ENCODE measurements at places on chromosomes 1 and 21. TPM values are rescaled to one million over a fixed set of nuclear protein-coding genes. Genes with fewer than 3 reads are reported as not detected.

The SPRR2A gene
- total RNA-seq = not detected

The CA14 gene
- not detected for total RNA-seq

The ATAD3C gene
- total RNA-seq = not detected

The FAM72B gene
- total RNA-seq = 1.6 TPM

The CD48 gene
- not detected for total RNA-seq

The OR2M3 gene
- not detected for total RNA-seq

The ASCL5 gene
- not detected for total RNA-seq

The TFF2 gene
- not detected for total RNA-seq

The NTRK1 gene
- total RNA-seq = not detected

The PLK3 gene
- 15.3 TPM for total RNA-seq

The PDZK1IP1 gene
- total RNA-seq = not detected

DNA sequence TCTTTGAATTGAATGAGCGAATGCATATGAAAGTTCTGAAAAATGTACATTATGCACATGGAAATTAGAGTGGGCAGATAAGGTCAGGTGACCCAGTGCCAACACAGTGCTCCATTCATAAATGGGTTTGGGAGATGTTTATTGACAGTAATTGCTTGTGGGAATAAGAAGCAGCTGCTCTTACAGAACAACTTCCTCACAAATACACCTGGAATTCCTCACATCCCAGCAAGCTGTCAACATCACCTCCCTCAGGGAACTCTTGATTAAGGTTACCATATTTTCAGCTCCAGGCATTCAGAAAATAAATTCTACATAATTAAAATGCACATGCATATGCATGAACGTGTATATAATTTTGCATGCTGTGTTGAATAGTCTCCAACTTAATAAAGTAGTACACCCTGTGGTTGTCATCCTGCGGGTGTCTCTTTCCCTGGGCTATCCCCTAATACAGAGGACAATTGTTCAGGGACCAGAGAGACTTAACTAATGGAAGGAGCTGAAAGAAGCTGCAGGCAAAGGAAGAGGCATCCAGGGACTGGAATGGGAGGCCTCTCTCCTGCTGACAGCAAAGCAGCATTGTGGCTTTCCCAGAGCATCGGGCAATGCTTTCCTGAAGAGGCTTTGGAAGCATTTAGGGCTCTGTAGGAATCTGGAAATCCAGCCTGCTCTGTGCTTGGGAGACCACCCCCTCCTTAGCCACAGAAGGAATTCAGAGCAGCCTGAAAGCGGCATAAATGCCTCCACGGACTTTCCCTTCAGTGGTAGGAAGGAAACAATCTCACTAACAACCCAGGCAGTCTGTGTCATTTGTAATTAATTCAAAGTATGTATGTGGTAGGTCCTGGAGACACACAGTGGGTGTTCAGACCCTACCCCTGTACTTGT lies 55.2 kb upstream of the GNG12 start:
- DNase-seq = peak; percentile 63

DNA sequence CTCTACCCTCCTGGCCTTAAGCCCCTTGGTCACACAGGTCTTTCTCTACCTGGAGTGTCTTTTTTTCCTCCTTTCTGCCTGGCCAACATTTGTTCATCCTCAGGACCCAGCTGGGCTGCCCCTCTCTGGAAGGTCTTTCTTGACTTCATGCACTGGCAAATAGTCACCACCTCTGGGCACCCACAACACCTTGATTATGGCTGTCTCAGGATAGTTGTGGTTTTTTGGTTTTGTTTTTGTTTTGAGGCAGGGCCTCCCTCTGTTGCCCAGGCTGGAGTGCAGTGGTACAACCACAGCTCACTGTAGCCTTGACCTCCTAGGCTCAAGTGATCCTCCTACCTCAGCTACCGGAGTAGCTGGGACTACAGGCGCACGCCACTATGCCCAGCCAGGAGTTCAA lies 10.8 kb downstream of the RPS6KA1 start:
- no peak for DNase-seq

- no peak for DNase-seq
Observed at GRCh38 chr1:145988773-145989172, 7.6 kb downstream of the TXNIP start.

DNA sequence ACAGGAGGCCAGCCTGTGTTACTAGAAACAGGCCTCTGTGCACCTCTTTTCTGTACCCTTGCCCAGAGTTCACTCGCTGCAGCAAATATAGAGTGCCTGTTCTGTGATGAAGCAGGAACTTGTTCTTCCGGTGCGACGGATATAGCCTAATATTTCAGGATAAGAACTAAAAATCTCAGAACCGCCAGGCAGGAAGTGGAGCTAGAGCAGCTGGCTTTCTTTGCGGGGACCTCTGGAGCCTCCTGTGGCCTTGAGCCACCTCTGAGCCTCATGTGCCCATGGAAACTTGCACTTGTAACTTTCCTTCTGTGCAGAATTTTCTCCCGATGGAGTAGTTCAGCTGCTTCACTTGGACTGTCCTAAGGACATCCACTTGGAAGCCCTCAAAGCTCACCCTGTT lies 44.5 kb upstream of the VAMP3 start:
- DNase-seq = no peak

DNA sequence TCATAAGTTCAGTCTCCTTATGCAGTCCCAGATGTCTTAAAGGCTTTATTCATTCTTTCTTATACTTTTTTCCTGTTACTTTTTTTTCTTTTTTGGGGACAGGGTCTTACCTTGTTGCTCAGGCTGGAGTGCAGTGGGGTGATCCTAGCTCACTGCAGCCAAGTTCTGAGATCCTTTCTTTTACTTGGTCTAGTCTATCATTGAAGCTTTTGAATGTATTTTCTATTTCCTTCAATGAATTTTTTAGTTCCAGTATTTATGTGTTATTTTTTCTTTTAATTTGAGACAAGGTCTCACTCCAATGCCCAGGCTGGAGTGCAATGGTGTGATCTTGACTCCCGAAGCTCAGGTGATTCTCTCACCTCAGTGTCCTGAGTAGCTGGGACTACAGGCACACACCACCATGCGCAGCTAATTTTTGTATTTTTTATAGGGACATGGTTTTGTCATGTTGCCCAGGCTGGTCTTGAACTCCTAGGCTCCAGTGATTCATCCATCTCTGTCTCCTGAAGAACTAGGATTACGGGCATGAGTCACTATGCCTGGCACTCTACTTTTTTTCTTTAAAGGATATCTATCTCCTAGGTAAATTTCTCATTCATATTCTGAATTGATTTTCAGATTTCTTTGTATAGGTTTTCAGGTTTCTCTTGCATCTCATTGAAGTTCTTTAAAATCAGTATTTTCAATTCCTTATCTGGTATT lies 26.1 kb upstream of the GTF2B start:
- DNase-seq = no peak

GRCh38 chr1:100404821-100405220 lies 52.5 kb downstream of the CDC14A start:
- peak; percentile 54 for DNase-seq

DNA sequence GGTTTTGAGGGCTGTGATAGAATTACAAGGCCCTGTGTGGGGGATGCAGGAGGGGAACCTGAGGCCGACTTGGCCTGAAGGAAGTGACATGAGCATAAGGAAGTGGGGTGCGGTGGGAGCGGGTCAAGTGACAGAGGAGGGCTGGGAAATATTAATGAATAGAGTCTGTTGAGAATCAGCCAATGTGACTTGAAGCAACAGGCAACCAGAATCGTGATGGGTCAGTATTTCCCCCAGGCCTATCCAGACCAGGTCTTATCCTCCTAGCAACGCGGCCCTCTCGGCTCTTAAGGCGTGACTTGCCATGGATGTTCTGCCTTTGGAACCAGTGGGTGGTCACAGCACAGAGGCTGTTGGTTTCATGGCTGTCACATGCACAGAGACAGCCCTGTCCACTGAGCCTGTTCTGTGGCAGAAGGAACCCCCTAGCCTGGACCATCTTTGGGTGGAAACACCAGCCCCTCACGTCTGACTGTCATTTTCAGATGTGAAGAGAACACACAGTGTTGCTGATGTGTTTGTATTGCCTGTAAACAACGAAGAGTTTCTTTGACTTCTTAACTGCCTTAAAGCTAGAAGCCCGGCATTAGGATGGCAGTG lies 468.8 kb downstream of the CAMTA1 start:
- DNase-seq = no peak

- peak; percentile 5 for DNase-seq
Observed at GRCh38 chr1:66831529-66832239, 30.6 kb upstream of the INSL5 start.

GRCh38 chr1:69648486-69648885 lies 80.8 kb downstream of the LRRC7 start:
- DNase-seq = peak; percentile 24

DNA sequence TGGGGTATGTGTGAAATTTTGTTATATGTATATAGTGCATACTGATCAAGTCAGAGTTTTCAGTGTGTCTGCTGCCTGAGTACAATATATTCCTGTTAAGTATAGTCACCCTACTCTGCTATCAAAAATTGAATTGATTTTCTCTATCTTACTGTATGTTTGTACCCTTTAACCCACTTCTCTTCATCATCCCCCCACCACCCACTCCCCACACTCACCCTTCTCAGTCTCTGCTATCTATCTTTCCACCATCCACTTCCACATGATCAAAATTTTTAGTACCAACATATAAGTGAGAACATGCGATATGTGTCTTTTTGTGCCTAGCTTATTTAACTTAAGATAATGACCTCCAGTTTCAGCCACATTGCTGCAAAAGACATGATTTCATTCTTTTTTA lies 4.2 kb downstream of the LY9 start:
- no peak for DNase-seq

DNA sequence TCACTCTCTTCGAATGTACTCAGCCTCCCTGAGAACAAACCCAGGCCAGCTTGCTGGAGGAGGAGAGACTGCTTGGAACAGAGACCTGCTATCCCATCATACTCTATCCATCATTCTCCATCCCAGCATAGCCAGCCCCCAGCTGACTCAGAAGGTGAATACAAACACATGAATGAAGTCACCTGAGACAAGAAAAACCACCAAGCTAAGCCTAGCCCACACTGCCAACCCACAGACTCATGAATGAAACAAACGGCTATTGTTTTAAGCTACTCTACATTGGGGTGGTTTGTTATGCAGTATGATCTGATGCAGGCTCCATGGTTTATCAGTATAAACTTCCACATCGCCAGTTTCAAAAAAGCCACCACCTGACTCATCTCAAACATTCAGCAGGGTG lies 395.6 kb downstream of the SETD4 start:
- peak; percentile 77 for DNase-seq

DNA sequence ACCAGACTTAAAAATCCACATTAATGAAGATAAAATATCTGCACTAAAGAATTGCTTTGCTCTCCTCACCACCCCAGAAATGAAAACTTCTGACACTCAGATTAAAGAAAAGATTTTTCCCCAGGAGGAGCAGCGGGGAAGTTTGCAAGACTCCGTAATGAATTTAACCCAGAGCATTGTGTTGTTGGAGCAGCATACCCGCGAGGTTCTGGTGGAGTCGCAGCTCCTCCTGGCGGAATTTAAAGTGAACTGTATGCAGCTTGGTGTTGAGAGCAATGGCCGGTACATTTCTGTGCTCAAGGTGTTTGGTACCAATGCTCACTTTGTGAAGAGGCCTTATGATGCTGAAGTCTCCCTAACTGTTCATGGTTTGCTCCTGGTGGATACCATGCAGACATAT lies 46.4 kb downstream of the VPS13D start:
- peak; percentile 51 for DNase-seq

GRCh38 chr1:66626261-66626660 lies 92.3 kb downstream of the SGIP1 start:
- no peak for DNase-seq

DNA sequence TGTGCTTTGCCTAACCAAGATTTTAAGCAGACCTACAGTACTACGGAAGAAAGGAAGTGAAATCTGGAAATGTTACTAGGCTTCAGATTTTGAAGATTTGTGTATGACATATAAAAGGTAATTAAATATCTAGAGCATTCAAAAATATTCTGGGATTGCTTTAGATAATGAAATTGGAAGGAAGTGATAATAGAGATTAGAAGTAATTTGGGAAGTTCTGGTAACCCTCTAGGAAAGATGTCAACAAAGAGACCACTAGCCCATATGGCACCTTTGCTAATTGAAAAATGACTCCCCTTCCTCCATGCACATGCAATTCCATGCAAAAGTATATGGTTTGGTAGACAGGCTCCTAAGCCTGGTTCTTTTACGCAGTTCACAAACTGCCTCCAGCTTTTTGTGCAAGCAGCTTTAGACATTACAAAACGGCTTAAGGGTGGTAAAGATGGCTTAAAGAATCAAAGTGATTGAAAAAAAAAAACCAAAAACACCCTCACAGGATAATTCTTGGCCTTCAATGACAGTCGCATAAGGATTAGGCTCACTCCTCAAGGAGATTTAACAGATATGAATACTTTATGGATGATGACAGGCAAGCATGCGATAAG lies 81.8 kb downstream of the LRRC7 start:
- DNase-seq = no peak

DNA sequence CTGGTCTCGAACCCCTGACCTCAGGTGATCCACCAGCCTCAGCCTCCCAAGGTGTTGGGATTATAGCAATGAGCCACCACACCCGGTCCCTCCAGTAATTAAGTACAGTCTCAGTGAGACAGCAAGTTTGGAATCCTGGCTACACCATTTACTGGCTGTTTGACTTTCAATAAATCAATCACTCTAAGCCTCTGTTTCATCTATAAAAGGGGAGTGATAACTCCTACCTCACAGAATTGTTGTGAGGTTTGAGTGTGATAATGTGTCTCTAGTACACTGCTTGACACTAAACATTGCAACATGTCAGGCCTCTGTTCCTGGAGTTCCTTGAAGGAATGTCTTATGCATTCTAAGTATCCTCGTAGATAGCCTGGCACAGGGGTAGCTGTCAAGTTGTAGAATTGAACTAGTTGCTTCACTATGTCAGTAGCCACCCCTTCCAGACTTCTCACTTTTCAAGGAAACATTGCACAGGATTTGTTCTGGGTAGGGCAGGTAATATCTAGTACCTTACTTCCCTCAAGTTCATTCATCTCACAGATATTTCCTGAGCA lies 12.4 kb downstream of the ENTREP3 start:
- no peak for DNase-seq

- DNase-seq = no peak
Observed at GRCh38 chr1:208324005-208324404, 79.8 kb upstream of the PLXNA2 start.

DNA sequence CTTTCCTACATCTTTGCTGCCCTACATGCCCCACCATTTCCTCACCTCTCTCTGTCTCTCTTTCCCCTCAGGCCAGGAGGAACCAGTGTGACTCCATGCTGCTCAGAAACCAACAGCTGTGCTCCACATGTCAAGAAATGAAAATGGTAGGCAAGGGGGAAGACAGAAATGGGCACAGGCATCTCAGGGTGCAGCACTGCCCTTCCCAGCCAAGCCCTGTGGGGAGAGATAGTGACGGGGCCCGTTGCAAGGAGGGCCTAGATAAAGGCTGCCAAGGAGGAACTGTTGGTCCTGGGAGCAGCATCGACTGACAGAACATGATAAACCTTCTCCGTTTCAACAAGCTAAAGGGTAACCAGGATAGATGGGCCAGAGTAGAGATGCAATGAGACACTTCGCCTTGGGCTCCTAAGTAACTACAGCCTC lies 12.5 kb upstream of the PIGC start:
- no peak for DNase-seq

DNA sequence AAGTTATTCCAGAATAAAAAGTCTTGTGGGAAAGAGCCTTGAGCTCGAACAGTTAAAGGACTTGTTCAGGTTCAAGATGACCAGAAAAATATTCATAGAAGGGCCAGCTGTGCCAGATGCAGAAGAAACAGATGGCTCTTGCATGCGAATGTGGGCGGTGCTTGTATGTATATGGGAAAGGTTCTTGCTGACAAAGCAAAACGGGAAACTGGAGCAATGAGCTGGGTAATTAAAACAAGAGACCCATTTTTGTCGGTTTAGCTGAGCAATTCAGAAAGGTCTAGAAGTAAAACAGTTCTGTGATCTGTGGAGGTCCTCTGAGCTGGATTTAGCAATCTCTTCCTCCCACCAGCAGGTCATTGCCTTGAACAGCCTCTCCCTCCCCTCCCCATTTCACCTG lies 107.2 kb upstream of the MARK1 start:
- DNase-seq = no peak
